Right ventricle myocardium inferior (tissue), 1 donor: ENCODE measurements at places on chromosomes 16 and 17. TPM values are rescaled to one million over a fixed set of nuclear protein-coding genes. Genes with fewer than 3 reads are reported as not detected.

The ACSM3 gene
- 9.4 TPM for total RNA-seq

The CTRB1 gene
- not detected for total RNA-seq

The TSR3 gene
- total RNA-seq, result 54.6 TPM

The NLGN2 gene
- 7.0 TPM for total RNA-seq

The NOTUM gene
- 0.89 TPM for total RNA-seq

The KCNJ12 gene
- 12.6 TPM for total RNA-seq
